ENCODE measurements at places on chromosomes 5 and 9. TPM values are rescaled to one million over a fixed set of nuclear protein-coding genes. Genes with fewer than 3 reads are reported as not detected.

GRCh38 chr5:169873642-169874041 lies 106.7 kb downstream of the INSYN2B start:
- H3K27ac ChIP-seq, result no peak overlapping the region
- H3K27me3 ChIP-seq, result no peaks in the 10 kb centered on the region
- H3K4me3 ChIP-seq, result no peak overlapping the region

DNA sequence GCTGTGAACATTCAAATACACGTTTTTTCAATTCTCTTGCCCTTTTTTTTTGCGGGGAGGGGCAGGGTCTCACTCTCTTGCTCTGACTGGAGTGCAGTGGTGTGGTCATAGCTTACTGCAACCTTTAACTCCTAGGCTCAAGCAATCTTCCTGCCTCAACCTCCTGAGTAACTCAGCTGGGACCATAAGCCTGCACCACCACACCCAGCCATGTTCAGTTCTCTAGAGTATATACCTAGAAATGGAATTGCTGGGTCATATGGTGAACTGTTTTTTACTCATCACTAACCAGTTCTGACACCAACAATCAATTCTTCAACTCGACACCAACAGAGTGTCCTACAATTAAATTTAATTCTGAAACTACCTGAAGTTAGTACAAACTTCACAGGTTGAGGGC lies 85.5 kb upstream of the ZNF169 start:
- DNase-seq, result no peak
- peak overlapping the region; percentile 49 for H3K4me3 ChIP-seq
- H3K27ac ChIP-seq, result peak overlapping the region; percentile 35
- peaks cover 77% of the 10 kb centered on the region for H3K4me1 ChIP-seq

BAG1 gene
- 58.9 TPM for total RNA-seq

GRCh38 chr9:132596200-132596599 lies 13.8 kb downstream of the BARHL1 start:
- H3K4me1 ChIP-seq, result peaks cover under 1% of the 10 kb centered on the region
- no peak overlapping the region for H3K4me3 ChIP-seq
- peaks cover 71% of the 10 kb centered on the region for H3K36me3 ChIP-seq
- no peak overlapping the region for H3K27ac ChIP-seq
- no peak for DNase-seq
- peaks cover 19% of the 10 kb centered on the region for H3K27me3 ChIP-seq

DNA sequence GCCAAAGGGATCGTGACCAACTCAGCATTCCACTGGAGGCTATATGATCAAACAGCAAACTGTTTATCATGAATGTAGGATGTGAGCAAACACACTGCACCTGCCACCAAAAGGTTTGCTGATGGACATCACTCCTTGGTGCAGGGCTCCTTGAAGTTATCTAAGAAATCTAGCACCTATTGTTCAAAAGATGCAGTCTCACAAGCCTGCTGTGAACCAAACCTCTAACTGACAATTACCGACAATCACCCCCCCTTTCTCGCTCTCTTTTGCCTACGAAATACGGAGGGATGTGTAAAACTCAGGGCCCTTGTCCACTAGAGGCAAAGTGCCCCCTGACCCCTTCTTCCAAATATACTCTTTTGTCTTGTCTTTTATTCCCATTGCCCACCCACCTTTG lies 2.5 kb upstream of the CLTA start:
- no peak for DNase-seq
- peaks cover 9% of the 10 kb centered on the region for H3K36me3 ChIP-seq
- peaks cover 31% of the 10 kb centered on the region for H3K4me1 ChIP-seq
- no peaks in the 10 kb centered on the region for H3K27me3 ChIP-seq
- no peak overlapping the region for H3K4me3 ChIP-seq

HTR4 gene
- total RNA-seq, result not detected

- no peaks in the 10 kb centered on the region for H3K36me3 ChIP-seq
- H3K4me3 ChIP-seq, result no peak overlapping the region
- no peak for DNase-seq
- H3K27me3 ChIP-seq, result peaks cover 6% of the 10 kb centered on the region
- no peak overlapping the region for H3K27ac ChIP-seq
These were observed 289.5 kb downstream of the SLIT3 start for GRCh38 chr5:169011451-169011850.

SPINK4 gene
- total RNA-seq, result not detected

PCSK1 gene
- total RNA-seq, result not detected

DNA sequence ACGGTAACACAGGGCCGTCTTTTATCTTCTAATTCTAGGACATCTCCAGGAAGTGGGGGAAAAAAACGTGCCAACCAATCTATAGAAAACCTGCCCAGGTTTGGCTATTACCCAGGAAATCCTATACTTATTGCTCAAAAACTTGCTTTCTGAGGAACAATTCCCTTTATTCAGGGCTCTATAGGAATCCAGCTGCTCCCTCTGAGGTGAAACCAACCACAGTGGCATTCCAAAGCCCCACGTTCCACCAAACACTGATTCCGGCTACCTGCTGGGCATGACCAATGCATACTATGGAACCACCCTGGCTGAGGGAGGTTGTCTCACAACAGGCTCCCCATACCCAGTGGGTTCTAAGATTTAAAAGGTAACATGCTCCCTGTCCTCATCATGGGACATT lies 57.6 kb downstream of the GLIS3 start:
- no peak for DNase-seq
- no peak overlapping the region for H3K4me3 ChIP-seq
- H3K36me3 ChIP-seq, result no peaks in the 10 kb centered on the region
- H3K27ac ChIP-seq, result no peak overlapping the region

TPRN gene
- total RNA-seq, result 9.3 TPM

GRCh38 chr5:109767997-109768396 lies 78.3 kb downstream of the MAN2A1 start:
- H3K27ac ChIP-seq, result no peak overlapping the region
- no peaks in the 10 kb centered on the region for H3K27me3 ChIP-seq
- H3K4me3 ChIP-seq, result no peak overlapping the region
- H3K4me1 ChIP-seq, result no peaks in the 10 kb centered on the region
- DNase-seq, result no peak
- H3K36me3 ChIP-seq, result peaks cover 63% of the 10 kb centered on the region

ADAMTS16 gene
- not detected for total RNA-seq

GHR gene
- total RNA-seq, result not detected

PAPPA gene
- total RNA-seq, result not detected

- H3K27ac ChIP-seq, result no peak overlapping the region
- H3K27me3 ChIP-seq, result no peaks in the 10 kb centered on the region
- H3K4me3 ChIP-seq, result no peak overlapping the region
These were observed 264.6 kb downstream of the NR3C1 start for GRCh38 chr5:143138839-143139238.

DNA sequence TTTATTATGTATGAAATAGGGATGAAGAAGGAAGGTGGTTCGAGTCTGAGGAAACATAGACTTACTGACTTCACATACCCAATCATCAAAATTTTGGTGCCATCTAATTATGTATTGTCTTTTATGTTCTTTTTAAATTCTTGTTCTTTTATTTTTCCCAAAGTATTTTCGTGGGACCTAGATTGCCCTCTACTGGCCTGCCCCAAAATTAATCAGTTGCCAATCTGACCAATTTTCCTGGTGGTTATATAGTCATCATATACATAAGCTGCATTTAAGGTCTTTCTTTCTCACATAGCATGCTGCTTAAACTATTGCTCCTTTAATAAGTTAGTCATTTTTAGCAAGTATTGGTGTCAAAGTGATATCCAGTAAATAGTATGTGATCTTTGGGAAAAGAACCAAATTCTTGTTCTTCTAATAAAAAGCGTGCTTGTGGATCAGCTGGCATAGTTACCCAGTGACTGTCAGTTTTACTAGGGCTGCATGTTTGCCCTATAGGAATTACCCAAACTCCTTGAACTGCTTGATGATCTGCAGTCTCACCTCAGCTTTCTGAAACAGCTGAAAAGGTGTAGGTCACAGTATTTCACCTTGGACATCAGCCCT lies 223.5 kb downstream of the SH3GL2 start:
- H3K27me3 ChIP-seq, result no peaks in the 10 kb centered on the region
- H3K4me3 ChIP-seq, result no peak overlapping the region
- no peak for DNase-seq
- H3K4me1 ChIP-seq, result no peaks in the 10 kb centered on the region
- no peak overlapping the region for H3K27ac ChIP-seq
- H3K36me3 ChIP-seq, result no peaks in the 10 kb centered on the region

DNA sequence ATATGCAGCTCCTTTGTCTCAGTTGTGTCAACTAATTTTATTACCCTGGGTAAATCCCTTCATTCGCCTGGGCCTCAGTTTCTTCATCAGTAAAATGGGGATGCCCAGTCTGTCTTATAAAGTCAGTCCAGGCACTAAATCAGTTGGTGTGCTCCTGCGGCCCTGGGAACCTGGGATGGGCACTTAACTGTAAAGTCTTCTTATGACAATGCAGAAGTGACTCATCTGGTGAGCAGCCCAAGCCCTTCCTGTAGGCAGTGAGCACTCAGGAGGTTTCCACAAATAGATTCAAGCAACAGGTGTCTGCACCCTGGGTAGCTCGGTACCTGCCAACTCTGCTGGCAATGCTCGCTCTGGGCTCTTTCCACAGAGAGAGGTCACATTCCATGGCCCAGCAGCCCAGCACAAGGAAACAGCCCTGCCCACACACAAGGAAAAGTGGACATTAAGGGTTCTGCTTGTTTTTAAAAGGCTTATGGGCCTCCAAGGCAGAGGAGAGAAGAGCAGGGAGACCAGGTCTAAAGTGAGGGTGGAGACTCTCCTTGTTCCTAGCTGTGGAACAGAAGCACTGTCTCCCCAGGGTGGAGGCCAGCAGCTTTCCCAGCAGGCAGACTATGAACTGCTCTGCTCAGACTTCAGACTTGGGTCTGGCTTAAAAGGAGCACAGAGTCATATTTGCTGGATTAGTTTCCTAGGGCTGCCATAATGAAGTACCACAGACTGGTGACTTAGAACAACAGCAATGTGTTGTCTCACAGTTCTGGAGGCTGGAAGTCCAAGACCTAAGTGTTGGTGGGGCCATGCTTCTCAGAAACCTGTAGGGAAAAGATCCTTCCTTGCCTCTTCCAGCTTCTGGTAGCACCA lies 89.7 kb upstream of the ADRA1B start:
- no peak overlapping the region for H3K4me3 ChIP-seq
- no peak overlapping the region for H3K27ac ChIP-seq
- H3K4me1 ChIP-seq, result peaks cover 15% of the 10 kb centered on the region
- DNase-seq, result no peak
- H3K36me3 ChIP-seq, result no peaks in the 10 kb centered on the region
- peaks cover 2% of the 10 kb centered on the region for H3K27me3 ChIP-seq

CER1 gene
- total RNA-seq, result not detected

SEMA5A gene
- total RNA-seq, result not detected

Data from activated B cell treated with CpG ODN at 0.5 μM for 24 hours (primary cell).